ENCODE measurements at places on chromosomes 13 and 19.

GRCh38 chr13:83065108-83065507, 817.2 kb downstream of the SLITRK1 start:
- no peak for DNase-seq

DNA sequence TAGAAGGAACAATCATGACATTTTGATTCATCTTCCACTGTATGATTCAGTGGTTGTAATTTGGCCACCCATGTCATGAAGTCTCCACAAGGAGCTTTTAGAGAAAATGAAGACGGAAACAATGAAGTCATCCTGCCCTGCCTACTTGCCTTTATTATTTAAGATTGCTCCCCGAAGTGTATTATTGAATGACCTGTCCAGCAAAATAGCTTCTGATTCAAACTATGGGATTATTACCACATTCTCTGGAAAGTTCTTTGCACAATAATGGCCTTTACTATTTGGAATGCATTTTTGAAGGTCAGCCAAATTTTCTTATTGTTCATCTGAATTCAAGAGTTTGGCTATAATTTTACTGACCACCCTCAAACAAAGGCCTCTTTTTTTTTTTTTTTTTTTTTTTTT, 77.8 kb upstream of the RFC3 start:
- DNase-seq = no peak

DNA sequence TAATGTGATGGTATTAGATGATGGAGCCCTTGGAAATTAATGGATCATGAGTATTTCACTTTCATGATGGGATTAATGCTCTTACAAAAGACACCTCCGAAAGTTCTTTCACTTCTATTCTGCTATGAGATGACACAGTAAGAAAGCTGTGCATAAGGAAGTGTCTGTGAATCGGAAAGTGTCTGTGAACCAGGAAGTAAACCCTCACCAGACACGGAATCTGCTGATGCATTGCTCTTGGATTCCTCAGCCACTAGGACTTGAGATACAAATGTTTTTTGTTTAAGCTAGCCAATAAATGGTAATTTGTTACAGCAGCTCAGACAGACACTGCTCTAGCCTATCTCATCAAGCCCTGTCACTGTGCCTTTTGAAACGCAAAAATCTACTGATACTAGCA, 440.4 kb upstream of the PRR20A start:
- DNase-seq = no peak

GRCh38 chr19:44697670-44698034, 1.3 kb upstream of the CEACAM16 start:
- DNase-seq = no peak

DNA sequence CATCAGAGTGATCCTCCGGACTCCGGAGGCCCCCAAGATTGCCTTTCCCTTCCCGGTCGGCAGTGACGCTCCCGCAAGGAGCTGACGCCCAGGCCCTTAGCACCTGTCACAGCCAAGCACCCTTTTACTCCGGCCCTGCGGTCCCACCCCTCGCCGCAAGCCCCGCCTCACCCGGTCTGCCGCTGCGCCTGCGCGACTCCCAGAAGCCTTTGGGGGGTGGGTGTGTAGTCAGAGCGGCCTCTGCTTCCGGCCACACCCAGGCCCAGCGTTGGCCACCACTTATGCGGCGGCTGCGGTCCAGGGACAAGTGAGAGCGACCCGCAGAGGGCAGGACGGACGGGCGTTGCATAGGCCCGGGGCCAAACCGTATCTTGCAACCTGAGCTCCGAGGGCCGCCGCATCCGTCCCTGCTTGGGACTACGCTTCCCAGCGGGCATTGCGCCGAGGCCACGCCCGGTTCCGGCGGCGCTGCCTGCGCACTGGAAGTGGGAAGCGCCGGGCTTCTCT, 441 bp upstream of the ZFP28 start:
- peak; percentile 91 for DNase-seq

DNA sequence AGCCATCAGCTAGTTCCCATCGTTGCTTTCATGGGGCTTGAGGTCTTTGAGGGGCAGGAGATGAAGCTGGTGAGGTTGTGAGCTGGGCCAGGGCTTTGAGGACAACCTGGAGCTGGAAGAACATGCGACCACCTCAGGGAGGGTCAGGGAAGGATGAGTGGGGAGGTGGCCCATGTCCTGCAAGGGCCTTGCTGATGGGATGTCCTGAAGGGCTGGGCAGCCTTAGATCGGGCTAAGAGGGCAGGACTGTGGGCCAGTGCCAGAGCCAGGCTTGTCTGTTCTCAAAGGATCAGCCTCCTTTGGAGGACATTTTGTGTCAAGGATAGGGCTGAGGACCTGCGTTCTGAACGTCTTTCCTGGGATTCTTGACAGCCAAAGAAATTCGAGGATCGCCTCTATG, 10.5 kb downstream of the CYTH2 start:
- no peak for DNase-seq

DNA sequence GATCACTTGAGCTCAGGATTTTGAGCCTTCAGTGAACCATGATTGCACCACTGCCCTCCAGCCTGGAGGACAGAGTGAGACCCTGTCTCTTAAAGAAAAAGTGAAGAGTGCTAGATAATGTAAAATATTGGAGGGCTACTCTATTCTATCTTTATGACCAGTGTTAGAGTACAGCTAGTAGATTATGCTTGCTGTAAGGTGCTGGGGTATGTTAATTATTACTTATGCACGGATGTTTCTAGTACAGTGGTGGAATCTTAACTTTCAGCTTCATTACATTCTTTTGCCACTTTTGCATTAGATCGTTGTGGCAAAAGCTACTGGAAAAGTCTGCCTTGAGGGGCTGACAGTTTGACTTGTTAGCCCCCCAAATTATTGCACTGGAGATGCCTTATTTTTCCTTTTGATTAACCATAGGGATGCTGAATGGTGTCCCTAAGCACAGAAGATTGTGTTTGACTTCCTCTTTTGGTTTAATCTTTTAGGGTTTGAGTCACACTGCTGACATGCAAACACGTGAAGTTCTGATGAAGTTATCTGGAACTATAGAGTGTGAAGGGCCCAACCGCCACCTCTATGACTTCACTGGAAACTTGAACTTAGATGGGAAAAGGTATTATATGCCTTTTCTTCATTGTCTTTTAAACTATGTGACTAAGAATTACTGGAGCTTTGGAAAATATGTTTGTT, 169.8 kb downstream of the ATP8A2 start:
- DNase-seq = no peak
